GM12892 (cell line): ENCODE measurements at places on chromosomes 12 and 14.

- DNase-seq: no peak
Observed at GRCh38 chr14:59331217-59331616, 134.0 kb downstream of the GPR135 start.

DNA sequence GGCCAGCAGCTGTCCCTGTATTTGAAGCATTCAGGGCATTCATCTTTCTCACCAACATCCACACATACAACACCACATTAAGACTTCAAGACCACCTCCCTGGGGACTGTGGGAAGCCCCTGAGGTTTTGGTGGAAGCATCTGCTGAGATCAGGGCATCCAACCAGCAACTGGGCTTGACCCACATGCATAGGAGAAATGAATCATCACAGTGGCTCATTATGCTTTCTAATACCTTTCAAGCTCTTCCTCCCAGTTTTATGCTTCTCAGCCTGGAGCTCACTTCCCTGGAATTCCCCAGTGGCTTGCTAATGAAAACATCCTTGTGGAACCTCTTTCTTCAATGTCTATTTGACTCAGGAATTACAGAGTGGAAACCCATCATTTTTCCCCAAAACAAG lies 21.4 kb upstream of the CMKLR1 start:
- no peak for DNase-seq

DNA sequence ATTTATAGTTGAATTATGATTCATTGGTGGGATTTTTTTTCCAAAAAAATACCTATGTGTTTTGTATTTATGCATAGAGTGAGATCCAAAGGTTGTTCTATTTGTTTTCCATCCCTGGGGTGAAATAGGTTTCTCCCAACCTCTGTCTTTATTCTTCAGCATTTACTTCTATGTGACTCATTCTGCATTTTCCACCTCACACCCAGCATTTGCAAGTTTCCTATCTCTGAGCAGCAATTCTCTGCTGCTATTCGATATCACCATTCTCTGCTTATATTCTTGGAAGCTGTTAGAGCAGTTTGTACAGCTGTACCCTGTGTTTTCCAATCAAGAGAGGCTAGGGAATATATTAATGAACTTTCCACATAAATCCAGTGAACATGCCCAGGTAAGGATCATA lies 538.9 kb downstream of the SNAPC1 start:
- no peak for DNase-seq

DNA sequence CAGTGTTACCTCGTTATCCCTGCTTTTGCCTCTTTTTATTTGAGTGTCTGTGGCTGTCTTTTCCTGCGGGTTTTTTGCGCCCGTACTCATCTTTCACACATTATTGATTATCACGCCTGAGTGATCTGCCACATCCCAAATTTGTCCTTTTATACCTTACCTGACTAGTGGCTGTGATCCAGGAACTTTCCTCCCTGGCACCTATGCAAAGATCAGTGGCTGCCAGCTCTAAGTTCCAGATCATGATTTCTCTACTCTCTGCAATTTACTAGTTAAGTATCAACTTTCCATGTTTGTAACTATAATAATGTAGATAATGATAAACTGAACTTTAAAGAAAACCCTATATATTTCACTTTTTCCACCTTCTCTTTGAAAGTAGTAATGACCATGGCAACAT lies 36.9 kb downstream of the PLEKHA5 start:
- no peak for DNase-seq

- DNase-seq: no peak
Observed at GRCh38 chr12:98344046-98344930, 171.1 kb upstream of the TMPO start.

DNA sequence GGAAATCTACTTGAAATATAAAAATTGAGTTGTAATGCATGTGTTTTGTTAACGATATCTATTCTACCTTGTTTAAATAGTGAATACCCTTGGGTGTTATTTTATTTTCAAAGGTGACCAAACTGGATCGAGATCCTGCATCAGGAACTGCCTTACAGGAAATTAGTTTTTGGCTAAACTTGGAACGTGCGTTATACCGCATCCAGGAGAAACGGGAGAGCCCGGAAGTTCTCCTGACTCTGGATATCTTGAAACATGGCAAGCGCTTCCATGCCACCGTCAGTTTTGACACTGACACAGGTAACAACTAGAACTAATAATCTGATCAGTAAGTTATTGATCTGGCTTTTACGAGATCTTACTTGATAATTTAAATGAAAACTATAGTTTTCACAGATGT lies 15.9 kb downstream of the DYNC1H1 start:
- DNase-seq: no peak

DNA sequence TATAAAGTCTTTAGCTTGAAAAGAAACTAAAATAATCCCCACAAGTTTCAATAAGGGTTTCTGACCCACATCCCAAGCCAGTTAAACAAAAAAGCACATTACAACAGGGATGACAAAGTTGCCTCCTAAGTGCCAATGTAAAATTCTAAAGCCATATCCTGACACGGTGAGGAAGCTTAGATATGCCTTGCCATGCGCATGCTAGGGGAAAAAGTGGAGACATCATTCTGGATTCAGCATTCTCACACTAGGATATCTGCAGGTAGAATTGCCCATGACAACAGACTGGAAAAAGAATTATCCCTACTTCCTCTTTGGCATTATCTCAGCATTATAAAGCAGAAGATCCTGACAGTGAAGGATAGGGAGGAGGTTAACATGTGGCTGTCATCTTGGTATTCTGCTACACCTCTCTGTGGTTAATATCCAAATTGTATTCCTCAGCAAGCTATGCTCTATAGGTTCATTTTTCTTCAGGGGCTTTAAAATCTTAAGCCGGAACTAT lies 4.9 kb downstream of the DUSP6 start:
- no peak for DNase-seq

DNA sequence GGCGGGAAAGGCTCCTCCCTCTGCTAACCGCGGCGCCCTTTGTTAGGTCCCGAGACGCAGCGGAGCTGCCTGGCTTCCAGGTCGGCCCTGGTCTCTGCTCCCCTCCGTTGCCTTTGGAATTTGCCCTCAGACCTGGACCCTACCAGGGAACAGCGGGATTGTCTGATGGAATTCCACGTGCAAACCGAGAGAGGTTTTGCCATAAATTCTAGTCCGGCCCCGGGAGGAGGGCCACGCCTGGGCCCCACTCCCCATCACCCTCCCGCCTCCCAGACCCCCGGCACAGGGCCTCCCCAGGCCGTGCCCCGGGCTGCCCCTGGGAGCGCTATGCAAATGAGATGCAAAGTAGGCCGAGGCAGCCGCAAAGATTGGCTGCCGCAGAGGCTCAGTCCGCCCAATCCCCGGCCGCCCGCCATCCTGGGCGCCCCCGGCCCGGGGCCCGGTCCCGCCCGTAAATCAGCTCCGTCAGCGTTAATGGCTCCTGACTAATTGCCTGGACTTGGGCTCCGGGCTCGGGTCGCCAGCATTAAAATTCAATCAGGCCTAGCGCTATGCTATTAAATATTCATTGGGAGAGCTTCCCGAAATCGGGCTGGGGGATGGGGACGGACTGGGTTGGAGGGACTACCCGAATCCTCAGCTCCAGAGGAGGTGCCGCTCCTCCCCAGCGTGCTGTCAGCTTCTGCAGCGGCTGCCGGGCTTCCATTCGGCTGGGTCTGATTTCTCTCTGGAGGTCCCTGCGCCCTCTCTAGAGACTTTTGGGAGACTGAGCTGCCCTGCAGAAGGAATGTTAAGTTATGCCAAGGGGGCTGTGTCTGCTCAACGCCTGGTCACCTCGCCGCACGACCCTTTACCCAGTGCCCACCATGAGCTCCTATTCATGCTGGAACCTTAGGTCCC lies 15.7 kb upstream of the FIGNL2 start:
- DNase-seq: no peak

GRCh38 chr14:36755756-36756155 lies 94.1 kb downstream of the PAX9 start:
- DNase-seq: no peak

GRCh38 chr14:59182641-59183040 lies 5.8 kb upstream of the DAAM1 start:
- DNase-seq: no peak

GRCh38 chr12:12079291-12079690 lies 8.6 kb downstream of the BCL2L14 start:
- no peak for DNase-seq

- no peak for DNase-seq
Observed at GRCh38 chr14:51867741-51868140, 7.3 kb downstream of the GNG2 start.

DNA sequence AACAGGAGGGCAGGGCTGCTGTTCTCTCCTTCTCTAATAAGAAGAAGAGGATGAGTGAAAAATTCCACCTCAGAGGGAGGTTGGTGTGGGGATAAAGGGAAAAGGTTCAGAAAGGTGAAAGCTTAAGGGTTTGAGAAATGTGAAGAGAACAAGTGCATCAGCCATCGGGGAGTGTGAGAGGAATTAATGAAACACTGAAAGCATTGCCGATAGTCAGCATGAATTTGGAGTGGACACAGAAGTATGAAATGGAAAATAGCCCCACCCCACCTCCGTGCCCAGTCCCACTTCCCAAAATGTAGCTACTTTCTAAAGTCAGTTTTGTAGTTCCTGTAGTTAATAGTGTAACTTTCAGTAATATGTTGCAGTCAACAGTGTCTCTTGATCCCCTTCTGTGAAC lies 33.4 kb downstream of the DIP2B start:
- DNase-seq: no peak

DNA sequence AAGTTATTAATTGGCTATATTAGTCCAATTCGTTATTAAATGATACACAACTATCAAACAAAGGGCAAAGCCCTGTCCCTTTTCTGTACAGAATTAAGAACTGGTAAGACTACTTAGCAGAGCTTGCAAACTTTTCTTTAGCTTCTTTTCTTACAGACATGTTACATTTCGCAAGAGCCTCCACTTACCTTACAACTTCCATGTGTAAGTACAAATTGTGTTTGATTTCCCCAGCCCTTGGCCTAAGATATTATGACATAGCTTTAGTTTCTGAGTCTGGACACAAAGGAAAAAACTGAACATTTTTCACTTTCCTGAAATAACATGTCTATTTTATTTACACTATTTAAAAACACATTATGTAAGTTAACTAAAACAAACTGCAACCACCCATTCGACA lies 1.7 kb downstream of the ATF7 start:
- DNase-seq: no peak

DNA sequence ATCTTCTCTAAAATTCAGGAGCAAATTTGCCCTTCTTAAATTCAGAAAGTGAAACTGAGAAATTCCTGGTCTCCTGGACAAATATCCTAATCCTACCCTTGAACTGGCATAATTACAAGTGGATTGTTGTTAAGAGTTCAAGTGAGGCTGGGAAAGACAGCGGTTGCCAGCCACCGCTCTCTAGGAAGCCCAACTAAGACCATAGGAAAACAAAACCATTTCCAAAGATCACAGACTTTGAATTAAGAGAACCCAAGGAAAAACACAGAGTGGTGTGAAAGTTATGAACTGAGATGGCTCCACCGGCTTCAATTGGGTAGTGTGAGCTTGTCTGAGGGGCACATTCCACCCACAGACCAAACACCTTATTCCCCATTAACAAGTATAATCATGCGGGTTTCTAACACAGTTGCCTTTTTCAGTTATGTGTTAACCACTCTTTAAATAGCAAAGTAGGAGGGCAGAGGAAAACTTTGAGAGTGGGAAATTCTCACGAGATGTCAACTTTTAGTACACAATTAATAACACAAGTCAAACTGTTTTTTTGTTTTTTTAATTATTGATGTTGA lies 1628.8 kb upstream of the SEL1L start:
- no peak for DNase-seq

DNA sequence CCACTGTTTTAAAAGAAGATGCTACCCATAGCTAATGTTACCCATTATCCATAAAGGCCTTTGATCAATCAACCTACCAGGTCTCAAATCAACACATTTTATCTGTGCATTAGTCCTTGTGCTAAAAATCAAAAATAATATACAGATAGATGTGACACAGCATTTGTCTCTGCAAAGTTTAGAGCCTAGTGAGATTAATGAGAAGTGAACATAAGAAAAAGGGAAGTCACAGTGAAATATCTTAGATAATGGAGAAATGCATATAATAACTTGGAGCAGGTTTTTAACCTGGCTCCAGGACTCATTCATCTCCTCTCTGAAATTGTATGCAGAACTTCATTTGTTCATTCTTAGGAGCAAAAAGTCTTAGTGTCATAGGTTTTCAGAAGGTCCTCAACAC lies 7.2 kb downstream of the PDE3A start:
- no peak for DNase-seq

DNA sequence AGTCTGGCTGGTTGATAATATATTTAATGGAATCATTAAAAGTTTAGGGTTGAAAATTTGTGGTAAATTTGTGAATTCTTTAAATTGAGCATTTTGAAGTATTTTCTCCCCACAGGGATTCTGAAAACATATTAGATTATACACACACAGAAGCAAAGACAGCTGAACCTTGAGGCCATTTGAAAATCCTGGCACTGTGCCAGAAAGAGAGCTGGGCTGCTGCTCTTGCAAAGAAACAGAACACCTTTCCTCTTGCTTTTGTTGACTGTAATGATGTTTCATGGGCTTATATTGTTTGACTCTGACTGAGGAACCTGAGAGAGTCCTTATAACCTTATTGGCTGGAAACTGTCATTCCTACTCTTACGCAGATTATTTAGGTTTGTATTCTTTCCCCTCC lies 4.8 kb downstream of the RNF34 start:
- no peak for DNase-seq

DNA sequence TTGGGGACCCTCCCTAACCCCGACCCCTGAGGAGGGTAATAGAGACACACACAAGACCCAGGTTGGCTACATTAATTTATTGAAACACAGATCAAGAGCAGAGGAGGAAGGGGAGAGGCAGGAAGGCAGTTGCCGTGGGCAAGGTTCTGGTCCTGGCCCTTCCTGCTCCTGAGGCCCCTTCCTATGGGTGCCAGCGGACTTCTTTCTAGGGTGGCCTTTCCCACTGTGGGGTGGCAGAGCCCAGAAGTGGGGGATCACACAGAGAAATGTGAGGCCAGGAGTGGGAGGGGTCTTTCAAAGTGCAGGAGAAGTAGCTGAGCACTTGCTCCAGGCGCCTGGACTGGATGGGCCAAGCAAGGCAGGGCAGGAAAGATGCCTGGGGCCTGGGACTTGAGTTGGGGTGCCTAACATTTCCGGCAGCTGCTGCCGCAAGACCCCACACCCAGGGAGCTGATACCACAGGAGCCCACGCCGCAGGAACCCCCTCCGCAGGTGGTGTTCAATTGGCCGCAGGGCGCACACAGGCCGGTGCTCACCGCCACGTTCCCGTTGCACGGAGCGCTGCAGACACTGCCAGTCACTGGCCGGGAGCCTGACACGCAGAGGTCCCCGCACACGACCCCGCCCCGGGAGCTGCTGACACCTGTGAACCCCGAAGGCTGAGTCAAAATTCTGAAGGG lies 5.3 kb downstream of the KRT81 start:
- no peak for DNase-seq
